ENCODE measurements at places on chromosomes 11 and 22. TPM values are rescaled to one million over a fixed set of nuclear protein-coding genes. Genes with fewer than 3 reads are reported as not detected.

The LRRC4C gene
- total RNA-seq, result not detected

The DSCAML1 gene
- 0.64 TPM for total RNA-seq

The HEPN1 gene
- not detected for total RNA-seq

The LDHAL6A gene
- total RNA-seq, result not detected

The OSBP2 gene
- total RNA-seq, result 8.4 TPM

The MS4A6E gene
- not detected for total RNA-seq

The C11orf16 gene
- total RNA-seq, result not detected

The ZNF280A gene
- 3.0 TPM for total RNA-seq

The UBQLNL gene
- not detected for total RNA-seq

The MS4A4A gene
- total RNA-seq, result not detected

The SYT12 gene
- 19.0 TPM for total RNA-seq

The OSBPL5 gene
- total RNA-seq, result 9.8 TPM

Data from A549 treated with AZD2906 at 1 μM for 4 hours (cell line).